ENCODE measurements at places on chromosomes 7 and 10.

- DNase-seq: no peak
These were observed 77.6 kb downstream of the RNF216 start for GRCh38 chr7:5703572-5704533.

- no peak for DNase-seq
These were observed 2.6 kb upstream of the GRIFIN start for GRCh38 chr7:2478800-2479199.

DNA sequence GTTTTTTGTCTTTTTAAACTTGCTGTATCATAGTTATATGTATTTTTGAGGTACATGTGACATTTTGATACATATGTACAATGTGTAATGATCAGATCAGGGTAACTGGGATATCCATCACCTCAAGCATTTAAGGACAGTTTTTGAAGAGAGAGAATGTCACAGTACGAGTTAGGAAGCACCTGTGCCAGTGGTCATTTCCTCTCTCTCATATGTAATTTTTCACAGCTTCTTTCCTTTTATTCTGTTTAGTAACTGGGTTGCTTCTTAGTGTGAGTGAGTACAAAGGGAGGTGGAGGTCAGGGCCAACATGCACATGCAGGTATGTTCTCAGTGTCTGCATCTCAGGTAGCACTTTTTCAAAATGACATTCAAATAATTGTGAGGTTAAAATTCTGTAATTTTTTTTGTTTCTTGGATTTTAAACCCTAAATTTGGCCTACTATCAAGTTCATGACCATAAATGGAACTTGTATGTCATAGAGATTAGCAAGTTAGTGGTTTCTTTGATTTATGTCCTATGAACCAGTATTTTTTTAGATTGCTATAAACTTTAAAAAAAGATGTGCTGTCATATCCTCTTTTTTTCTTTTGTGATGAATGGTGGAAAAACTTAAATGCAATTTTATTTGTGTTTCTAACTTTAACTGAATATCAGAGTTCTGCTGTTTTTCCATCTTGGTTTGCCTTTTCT, 42.7 kb downstream of the SNX10 start:
- no peak for DNase-seq

DNA sequence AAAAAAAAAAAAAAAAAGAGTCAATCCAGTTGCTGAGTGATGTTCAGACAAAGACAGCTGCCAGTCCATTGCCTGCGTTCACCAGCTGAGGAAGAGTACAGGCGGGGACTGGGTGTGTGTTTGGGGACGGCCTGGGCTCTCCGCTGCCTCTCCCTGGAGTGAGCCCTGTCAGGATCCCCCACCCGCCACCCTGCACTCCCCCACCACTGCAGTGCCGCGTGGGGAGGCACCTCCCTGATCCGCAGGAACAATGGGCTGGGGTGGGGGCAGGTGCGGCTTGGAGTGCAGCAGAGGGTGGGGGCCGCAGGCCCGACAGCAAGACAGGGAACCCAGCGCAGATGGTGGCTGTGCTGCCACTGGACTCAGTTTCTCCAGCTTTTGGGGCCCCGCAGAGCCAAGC, 1.4 kb downstream of the HSPA12A start:
- no peak for DNase-seq

- DNase-seq: no peak
These were observed 18.8 kb downstream of the MMD2 start for GRCh38 chr7:4939971-4940728.

DNA sequence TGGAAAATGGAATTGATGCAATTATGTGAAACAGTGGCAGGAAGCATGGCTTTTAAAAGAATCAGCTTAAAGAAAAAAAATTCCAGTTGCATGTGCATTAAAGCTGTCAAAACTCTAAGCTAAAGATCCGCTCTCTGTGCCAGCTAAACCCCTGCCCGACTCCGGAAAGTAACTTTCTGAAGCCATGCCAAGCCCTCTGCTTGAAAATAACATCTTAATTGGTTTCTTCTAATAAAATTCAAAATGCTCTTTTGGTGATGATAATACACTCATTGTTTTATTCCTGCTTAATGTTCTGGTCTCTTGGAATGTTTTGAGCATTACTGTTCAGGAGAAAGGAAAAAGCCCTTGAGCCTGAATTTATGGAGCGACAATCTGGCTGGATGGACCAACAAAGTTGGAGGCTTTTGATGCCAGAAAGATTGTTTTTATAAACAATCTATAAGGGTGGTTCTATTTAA, 11.7 kb downstream of the SEMA3C start:
- no peak for DNase-seq

DNA sequence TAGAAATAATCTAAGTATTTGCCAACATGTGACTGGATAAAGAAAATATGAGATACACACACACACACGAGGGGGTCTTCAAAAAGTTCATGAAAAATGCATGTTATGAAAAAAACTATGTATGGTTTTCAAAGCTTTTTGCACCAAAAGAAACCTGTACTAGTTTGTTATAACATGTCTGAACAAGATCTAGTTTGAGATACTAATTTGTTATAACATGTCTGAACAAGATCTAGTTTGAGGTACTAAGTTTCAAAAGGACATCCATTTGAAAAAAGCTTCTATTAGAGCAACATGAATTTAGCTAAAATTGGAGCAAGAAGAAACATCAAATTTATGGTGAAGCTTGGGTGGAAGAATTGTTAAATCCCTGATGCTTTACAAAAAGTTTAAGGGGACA, 19.8 kb upstream of the ADRA2A start:
- DNase-seq: no peak

DNA sequence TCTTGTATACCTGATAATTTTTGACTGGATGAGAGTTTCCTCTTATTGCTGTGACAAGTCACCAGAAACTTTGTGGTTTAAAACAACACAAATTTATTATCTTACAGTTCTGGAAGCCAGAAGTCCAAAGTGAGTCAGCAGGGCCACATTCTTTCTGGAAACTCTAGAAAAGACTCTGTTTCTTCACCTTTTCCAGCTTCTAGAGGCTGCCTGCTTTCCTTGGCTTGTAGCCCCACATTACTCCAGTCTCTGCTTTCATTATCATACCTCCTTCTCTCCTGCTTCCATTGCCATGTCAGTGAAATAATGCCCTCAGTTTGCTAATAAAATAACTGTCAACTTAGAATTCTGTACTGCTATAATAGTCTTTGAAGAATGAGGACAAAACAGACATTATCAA, 65.3 kb downstream of the VCL start:
- no peak for DNase-seq

DNA sequence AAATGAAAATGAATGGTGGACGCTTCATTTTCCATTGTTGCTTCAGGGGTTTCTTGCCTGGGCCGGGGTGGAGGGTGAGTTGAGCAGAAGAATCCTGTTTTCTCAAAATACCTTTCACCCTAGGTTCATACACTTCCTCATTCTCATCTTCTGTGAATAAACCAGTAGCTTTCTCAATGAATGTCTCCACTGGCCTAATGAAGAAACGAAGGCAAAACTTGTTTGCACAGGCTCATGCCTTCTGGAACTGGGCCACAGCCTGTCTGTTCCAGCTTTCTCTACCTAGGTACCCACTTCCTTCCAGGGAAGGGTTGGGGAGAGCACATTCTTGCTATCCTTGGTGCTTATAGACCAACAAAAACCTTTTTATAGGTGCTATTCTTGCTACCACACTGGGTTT, 21.3 kb downstream of the STMP1 start:
- no peak for DNase-seq

DNA sequence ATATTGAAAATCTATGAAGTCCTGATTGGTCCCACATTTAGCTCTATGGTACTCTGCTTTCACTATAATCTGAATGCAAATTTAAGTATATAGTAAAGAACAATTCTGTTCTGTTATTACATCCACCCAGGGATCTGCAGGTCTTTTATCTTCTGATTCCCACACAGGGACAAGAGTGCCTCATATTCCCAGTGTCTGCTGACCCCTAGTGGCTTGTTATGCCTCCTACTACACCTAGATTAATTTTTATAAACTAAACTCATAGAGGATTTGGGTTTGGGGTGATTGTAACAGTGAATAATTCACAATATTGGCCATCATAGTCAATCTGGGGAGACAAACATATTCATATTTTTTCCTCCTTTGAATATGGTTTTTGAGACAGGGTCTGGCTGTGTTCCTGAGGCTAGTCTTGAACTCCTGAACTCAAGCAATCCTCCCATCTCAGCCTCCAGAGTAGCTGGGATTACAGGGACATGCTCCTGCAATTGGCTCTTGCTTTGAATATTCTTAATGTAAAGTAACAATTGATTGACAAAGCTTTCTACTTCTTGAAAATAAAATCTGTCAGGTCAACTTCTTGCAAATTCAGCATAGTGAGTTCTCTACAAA, 282.1 kb downstream of the KCND2 start:
- peak; percentile 51 for DNase-seq

DNA sequence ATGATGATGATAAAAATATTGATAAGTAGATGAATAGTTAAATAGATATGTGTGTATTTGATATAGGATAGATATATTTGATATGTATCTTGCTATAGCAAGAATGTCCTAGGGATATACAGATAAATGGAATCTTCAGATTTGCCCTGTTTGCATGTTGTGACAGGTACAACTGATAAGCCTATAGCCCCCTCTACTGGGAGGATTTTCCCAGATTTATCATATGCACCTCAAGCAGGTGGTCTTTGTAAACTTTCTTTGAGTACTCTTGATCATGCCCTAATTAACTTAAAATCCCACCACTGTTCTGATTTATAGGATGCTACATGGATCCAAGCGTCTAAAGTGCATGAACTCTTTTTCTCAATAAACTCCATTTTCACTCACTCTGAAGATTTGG, 1050.7 kb downstream of the SORCS3 start:
- DNase-seq: peak; percentile 13

DNA sequence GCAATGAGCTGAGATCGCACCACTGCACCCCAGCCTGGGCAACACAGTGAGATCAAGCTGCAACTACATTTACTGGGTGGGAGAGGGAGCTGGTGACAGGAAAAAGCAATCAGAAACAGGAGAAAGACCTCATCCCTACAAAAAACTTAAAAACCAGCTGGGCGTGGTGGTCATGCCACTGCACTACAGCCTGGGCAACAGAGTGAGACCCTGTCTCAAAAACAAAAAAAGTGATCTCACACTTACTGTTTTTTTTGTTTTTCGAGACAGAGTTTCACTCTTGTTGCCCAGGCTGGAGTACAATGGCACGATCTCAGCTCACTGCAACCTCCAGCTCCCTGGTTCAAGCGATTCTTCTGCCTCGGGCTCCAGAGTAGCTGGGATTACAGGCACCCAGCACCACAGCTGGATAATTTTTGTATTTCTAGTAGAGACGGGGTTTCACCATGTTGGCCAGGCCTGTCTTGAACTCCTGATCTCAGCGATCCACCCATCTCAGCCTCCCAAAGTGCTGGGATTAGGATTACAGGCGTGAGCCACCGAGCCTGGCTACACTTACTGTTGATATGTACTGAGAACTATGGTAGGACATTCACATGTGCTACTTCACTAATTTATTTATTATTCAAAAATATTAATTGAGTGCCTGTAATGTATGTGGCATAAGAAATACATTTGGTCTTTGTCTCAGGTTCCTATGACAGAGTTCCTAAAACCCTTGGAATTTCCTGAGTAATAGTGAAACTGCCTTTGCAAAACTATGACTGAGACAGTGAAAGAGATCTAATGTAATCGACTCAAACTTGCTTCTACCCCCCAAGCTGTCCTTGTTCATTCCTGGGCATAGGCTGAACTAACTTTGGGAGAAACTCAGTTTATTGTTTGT, 27.7 kb upstream of the NRBF2 start:
- no peak for DNase-seq

- no peak for DNase-seq
These were observed 18.3 kb downstream of the CPA1 start for GRCh38 chr7:130398526-130399090.

DNA sequence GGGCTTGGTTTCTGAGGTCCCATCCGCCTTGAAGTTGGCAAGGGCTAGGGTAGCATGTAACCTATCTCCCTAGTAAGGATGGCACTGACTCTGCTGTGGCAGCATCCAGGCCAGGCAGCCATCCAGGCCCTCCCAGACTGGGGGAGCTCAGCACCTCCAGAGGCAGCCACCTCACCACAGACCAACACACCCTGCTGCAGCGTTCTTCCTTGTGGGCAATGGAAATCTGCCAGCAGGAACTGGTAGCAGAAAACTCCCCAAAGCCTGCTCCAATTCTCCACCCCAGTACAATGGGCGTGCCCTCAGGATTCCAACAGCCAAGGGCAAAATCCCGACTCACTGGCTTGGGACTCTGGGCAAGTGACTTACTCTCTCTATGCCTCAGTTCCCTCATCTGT, 27.5 kb downstream of the DLG5 start:
- no peak for DNase-seq

- no peak for DNase-seq
These were observed 1.0 kb upstream of the PILRA start for GRCh38 chr7:100372256-100372655.

GRCh38 chr7:53209129-53209528, 173.7 kb downstream of the POM121L12 start:
- no peak for DNase-seq
